ENCODE measurements at places on chromosomes 7 and 10.
A peak's percentile ranks its signal among the peaks of the same experiment; 100 is the strongest.

DNA sequence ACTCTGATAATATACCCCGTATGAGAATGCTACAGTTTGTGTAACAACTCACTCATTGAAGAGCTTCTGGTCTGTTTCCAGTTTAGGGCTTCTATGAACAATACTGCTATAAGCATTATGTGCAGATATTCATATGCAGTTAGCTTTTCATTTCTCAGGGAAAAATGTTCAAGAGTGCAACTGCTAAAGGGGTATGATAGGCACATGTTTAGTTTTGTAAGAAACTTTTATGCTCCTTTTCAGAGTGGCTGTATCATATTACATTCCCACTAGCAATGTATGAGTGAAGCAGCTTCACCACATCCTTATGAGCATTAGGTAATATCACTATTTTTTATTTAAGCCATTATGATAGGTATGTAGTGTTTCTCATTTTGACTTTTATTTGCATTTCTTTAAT is 182.6 kb upstream of the CXCL12 start:
- DNase-seq, result no peak

GRCh38 chr10:92081641-92082040 is 158.1 kb downstream of the BTAF1 start:
- DNase-seq, result no peak

DNA sequence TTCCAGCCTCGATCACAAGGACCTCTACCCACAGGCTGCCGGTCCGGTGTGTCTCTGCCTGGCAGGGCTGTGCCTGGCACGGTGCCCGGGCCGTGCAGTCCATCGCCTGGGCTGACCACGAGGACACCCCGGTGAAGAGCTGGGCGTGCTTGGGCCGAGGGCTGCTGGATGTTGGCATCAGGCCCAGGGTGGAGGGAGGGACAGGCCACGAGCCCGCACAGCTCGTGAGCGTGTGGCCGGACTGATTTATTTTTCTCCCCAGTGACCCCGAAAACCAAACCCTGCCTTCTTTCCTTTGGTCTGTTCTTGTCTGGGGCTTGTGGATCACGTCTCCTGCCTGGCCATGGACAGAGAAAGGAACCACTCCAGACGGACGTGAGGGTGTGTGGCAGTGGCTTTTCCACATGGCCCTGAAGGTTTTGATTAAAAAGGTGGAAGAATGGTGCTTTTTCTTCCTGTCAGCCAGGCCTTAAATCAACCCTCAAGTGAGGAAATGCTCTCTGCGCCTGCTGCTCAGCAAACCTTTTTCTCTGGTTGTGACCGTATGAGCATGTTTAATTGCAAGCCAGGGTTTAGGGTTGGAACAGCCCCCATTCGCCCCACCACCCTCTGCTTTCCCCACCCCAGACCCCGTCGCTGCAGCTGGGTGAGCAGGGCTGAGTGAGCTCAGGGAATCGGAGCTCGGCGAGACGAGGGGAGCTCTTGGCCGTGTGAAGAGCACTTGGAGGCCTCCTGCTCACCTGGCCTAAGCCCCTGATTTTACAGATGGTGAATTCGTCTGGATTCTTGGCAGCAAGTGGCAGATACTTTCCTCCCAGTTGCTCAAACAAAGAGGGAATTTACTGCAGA is 130.1 kb downstream of the RGS10 start:
- DNase-seq, result peak; percentile 50

DNA sequence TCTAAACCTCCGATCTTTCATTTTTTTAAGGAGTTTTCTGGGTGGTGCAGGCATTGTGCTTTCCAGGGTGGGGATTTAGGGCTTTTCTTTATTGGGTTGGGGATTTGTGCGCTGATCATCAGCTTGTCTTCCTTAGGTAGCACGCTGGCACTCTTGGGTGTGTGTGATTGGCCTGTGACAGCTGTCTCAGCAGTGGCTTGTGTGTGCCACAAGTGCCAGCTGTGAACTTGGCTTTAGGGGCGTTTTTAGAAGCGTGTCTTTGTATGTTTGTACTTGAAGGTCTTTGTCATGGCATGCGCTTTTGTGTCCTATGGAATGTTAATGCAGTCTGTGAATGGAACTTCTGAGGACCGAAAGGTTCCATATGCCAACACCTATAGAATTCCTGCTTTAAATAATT is 788 bp downstream of the AKAP9 start:
- DNase-seq, result peak; percentile 44

DNA sequence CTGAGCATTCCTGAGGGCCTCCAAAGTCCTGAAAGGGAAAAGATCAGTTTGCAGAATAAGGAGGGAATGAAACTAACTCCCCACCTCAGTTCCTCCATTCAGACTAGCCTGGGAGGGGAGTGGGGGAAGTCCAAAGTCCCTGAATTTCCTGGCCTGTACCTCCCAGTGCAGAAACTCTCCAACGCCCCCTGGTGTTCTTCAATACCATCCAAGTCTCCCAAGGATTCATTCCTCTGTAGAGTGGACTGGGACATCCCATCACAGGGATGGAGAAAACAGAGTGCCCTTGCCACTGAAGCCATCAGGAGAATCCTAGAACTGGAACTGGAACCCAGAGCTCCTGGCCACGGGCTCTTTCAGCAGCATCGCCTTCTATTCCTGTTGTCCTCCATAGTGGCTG is 1.6 kb upstream of the COL13A1 start:
- peak; percentile 12 for DNase-seq

DNA sequence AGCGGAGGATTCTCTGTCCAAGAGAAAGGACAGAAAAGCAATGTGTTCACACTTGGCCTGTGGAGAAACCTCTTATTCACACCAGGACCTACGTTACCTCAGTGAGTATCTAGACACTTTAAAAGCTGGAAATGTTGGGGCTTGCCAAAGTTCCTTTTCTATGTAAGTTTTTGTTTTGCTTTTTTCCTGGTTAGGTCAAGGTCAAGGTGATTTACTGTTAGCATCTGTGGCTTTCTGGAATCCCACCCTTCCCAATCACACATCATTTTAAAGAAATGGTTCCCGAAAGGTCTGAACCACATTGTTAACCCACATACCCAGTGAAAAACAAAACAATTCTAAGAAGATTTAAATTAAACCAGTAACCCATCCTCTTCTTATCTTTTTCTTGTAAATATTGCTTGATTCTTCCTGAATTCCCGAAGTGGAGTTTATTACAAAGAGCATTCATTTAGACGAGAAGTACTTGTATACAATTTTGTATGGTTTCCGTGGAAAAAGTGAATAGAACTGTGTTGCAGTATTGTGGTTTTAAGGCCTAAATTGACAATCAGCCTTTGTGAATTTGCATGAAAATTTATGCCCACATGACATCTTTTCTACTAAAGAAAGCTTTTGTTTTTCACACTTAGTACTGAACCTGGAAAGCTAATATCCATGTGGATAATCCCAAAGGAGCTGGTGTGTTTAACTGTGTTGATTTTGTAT is 827.0 kb upstream of the IGFBP3 start:
- no peak for DNase-seq

- DNase-seq, result peak; percentile 65
Observed at GRCh38 chr10:100516847-100517246, 2.8 kb downstream of the SEC31B start.

GRCh38 chr10:86361156-86362128 is 5.2 kb downstream of the GRID1 start:
- DNase-seq, result no peak

DNA sequence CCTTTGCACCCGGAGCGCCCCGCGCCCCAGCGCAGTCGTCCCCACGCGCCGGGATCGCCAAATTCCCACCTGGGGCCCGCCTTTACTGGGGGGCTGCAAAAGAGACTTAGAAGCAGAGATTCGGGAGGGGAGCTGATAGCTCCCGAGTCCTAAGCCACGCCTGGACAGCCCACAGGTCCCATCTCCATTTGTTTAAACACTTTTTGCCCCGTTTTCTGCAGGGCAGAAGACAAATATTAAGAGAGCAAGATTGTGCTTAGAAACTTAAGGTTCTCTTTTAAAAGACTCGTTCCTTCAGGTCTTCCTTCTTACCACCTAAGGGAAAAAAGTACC is 299.1 kb upstream of the NFE2L3 start:
- DNase-seq, result no peak

- DNase-seq, result no peak
Observed at GRCh38 chr7:27438881-27439589, 196.4 kb downstream of the EVX1 start.

GRCh38 chr7:108985037-108985436 is 415.4 kb downstream of the DNAJB9 start:
- DNase-seq, result peak; percentile 54

DNA sequence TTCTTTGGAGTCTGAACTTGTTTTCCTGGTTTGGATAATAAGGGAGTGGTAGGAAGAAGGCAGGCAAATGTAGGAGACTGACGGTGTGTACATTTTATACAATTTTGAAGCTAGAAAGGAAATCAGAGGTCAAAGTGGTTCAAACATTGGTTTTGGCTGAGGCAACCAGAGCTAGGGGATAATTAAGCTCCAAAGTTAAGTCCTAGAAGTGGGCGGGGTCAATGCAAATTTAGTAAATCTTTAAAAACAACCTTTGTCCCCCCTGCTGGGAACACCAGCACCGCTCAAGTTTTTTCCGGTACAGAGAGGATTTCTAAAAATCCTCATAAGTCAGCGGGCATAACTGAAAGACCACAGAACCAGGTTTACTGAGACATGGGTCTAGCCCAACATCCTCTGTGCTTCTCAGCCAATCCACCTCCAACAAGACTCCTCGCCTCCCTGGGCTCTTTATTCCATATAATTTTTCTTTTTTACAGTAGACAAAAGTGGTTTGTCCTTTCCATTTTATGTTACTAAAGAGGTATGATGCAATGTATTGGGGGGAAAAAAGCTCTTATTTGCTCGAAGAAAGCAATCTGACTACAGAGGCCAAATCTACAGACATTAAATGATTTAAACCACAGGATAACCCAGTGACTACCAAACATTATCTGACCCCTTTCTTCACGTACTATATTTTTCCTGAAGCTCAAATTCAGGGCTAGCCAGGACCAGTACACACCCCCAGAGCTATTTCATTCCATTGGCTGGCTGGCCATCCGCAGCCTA is 1.6 kb downstream of the GLUD1 start:
- DNase-seq, result no peak

GRCh38 chr10:48625826-48626134 is 20.9 kb upstream of the ARHGAP22 start:
- DNase-seq, result no peak

GRCh38 chr10:125076891-125077541 is 83.3 kb downstream of the CTBP2 start:
- no peak for DNase-seq

GRCh38 chr10:1360011-1360557 is 303.9 kb downstream of the WDR37 start:
- DNase-seq, result peak; percentile 26

- no peak for DNase-seq
Observed at GRCh38 chr10:104119996-104120395, 2.0 kb upstream of the SFR1 start.

DNA sequence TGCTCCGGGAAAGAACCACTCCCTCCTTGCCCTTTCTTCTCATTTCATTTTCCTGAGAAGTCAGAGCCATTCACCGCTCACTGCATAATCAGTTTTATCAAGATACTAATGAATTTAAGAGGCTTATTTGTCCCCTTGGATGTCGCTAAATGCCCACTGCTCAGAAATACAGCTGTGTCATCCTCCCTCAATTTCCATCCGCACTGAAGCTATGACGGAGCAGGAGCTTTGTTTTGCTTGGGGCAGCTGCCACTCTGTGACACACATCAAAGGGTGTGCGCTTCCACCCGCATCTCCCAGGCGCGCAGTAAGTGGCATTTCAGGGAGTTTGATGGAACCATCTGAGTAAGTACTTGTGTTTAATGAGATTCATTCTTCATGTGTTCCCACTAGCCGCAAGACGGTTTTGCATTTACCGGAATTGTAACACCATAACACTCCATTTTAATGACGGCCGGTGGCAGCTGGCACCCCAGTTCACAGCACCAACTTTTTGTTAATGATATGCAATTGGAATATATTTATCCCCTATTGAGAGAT is 103.8 kb upstream of the PARD3 start:
- no peak for DNase-seq

DNA sequence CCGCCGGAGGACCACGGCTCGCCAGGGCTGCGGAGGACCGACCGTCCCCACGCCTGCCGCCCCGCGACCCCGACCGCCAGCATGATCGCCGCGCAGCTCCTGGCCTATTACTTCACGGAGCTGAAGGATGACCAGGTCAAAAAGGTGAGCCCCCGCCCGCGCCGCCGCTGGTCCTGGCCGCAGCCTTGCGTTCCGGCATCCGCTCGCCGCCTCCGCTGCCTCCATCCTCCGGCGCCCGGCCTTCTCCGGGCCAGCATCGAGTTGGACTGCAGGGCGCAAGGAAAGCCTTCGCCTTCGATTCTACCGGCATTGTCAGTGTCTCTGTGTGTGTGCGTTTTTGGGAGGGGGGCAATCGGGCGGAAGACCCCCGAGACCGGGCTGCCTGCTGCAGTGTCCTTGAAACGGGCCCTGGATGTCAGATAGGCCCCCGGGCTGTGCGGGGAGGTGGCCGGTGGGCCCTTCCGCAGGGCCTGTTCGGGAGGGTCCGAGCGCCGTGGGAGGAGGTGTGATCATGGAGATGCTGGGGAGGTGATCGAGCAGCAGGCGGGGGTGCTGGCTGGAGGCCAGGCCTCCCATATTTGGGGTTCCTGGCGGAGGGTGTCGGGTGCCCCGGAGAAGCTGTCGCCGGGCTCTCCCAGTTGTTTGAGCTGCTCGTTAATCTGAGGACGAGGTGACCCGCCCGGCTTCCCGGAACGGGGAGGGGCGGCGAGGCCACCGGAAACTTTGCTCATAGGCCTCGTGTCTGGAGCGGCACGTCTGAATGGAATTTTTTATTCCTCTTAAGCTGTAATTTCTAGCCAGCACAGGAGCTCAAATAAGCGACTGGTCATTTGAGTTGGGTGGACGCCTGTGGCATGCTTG is 40.8 kb downstream of the HK1 start:
- DNase-seq, result no peak

- peak; percentile 61 for DNase-seq
Observed at GRCh38 chr10:48608279-48608681, 3.4 kb upstream of the ARHGAP22 start.

DNA sequence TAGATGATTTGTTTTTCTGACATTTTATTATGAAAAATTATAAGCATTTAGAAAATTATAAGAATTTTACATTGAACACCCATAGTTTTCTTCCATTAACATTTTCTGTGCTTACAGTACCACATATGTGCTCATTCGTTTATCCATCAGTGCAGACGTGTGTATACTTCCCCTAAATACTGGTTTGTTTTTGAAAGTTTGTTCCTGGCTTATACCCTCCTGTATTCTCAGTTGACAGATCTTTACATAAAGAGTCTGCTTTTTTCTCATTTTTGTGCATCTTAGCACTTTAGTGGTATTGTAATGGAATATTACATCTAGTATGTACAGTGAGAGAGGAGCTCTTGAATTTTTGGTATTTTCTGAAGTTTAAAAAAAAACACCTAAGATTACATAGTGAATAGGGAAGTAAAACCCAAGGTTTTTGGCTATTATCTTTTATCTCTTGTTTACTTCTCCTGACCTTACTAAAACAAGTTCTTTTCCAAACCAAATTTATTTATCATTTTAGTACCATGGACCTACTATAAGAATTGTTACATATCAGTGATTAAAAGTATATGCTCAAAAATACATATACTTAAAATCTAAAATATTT is 8.1 kb downstream of the DLD start:
- no peak for DNase-seq

- DNase-seq, result no peak
Observed at GRCh38 chr10:92638037-92638436, 45.1 kb downstream of the KIF11 start.
